ENCODE measurements at places on chromosomes 11 and 22.

DNA sequence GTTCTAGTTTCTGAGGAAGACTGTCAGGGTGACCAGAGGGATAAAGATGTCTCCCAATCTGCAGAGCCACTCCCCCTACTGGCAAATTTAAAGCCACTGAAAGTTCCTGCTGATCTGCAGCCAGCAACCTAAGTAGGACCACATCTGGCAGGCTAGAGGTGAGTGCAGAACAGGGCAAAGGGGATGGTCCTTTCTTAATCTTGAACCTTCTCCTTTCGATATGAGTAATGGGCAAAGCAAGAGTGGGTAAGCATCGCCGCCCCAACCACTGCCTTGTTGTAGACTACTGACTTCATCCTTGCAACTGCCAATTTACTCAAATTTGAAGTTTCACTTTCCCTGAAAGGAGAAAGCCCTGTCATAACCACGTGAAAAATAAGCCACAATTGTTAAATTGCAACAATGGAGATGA lies 30.7 kb downstream of the SCUBE2 start:
- no peak for DNase-seq

GRCh38 chr22:32725369-32725988 lies 76.0 kb upstream of the TIMP3 start:
- no peak for DNase-seq

GRCh38 chr11:107116358-107116757 lies 98.1 kb upstream of the GUCY1A2 start:
- DNase-seq: no peak

DNA sequence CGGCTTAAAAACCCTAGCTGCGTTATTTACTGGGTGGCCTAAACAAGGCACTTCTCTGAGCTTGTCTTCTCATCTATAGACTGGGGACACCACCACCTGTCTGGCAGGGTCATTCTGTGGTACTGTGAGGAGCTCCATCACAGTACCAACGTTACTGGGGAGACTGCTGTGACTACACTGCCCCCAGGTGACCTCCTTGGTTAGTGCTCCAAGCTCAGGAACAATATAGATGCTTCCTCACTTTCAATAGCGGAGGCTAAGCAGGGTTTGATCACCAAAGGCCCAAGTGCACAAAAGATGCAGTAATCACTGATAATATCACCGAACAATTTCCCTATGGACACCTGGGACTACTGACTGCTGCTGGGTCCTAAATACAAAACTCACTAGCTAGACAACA lies 18.8 kb downstream of the PRPF19 start:
- no peak for DNase-seq

DNA sequence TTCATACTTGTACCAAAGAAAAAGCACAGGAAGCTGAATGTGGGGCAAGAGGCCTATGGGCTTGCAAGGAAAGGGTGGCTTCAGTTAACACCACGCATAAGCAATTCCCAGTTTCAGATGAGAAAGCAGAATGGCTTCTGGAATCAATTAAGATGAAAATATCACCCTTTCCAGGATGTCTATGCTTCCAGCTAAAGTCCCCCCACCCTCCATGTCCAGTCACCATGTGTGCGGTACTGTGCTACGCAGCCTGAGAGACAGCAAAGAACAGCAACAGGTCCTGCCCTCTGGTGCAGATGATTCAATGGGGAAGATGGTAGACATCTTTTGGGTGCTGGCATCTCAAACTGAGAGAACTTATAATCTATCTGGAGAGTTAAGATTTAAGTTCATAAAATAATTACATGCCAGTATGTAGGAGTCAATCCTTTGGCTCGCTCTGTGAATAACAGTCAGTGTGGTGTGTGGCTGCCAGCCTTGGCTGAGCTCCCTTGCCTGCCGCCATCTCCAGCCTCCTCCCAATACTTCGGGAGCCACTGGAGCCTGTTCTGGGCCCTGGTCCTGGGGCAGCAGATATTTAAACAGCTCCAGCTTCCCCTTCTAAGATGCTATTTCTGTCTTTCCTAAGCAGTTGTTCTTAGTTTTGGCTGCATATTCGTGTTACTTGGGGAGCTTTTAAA lies 44.5 kb downstream of the ME3 start:
- no peak for DNase-seq

DNA sequence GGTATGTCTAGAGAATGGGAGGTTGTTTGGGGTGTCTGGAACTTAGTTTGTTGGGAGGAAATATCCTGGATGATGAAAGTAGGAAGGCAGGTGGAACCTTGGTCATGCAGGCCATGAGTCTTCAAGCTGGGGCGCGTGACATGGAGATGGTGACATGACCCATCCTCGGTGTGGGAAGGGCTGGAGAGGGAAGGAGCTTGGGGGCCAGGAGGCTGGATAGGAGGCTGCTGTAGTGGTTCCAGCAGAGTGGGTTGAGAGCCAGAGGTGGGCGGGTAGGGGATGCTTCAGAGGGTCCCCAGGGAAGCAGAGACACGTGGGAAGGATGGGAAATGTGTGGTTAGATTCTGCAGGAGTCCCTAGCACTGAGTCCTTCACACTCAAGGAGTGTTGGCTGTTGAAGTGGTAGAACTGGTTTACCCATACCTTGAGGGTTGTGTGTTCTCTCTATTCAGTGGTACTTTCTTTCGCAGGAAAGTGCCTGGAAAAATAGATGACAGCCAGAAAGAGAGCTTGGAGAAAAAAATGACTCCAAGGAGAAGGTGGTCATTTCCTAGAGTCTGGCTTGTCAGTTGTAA lies 56.8 kb downstream of the LDLRAD3 start:
- DNase-seq: no peak

- DNase-seq: no peak
Measured at GRCh38 chr22:44621401-44622146, 80.4 kb upstream of the PRR5 start.

- no peak for DNase-seq
Measured at GRCh38 chr11:16166571-16166970, 189.8 kb downstream of the SOX6 start.

DNA sequence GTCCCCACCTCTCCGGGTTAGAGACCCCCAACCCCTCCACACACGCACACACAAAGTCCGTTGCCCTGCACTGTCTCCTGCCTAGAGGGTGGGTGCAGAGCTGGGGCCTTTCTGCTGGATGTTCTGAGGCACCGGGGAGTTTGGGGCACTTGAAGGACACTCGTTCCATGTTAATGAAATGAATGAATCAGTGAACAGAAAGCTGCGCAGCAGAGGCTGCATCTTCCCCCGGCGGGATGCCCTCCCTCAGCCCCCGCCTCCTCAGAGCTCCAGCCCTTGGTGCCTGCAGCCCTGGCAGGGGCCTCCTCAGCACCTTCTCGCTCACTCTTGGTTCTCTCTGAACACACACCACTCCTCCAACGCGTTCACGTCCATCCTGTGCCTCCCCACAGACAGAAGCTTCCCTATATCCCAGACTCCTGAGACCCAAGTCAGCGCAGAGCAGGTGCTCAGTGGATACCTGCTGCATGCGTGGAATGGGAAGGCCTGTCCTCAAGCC lies 611.9 kb downstream of the TBC1D22A start:
- no peak for DNase-seq

GRCh38 chr11:117919781-117920221 lies 9.4 kb downstream of the TMPRSS13 start:
- no peak for DNase-seq

DNA sequence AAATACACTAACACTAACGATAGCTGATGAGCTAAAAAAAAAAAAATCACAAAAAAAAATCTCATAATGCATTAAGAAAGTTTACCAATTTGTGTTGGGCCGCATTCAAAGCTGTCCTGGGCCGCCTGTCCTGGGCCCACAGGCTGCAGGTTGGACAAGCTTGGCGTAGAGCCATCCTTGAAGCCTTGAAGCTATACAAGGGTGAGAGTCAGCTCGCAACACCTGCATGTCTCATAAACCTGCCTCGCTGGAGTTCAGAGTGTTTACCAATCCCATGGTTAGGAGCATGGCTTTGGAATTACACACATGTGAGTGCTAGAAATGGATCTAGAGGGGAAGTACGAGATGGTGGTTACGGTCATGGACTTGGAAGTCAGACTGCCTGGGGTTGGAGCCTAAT lies 453.7 kb downstream of the INSC start:
- no peak for DNase-seq

DNA sequence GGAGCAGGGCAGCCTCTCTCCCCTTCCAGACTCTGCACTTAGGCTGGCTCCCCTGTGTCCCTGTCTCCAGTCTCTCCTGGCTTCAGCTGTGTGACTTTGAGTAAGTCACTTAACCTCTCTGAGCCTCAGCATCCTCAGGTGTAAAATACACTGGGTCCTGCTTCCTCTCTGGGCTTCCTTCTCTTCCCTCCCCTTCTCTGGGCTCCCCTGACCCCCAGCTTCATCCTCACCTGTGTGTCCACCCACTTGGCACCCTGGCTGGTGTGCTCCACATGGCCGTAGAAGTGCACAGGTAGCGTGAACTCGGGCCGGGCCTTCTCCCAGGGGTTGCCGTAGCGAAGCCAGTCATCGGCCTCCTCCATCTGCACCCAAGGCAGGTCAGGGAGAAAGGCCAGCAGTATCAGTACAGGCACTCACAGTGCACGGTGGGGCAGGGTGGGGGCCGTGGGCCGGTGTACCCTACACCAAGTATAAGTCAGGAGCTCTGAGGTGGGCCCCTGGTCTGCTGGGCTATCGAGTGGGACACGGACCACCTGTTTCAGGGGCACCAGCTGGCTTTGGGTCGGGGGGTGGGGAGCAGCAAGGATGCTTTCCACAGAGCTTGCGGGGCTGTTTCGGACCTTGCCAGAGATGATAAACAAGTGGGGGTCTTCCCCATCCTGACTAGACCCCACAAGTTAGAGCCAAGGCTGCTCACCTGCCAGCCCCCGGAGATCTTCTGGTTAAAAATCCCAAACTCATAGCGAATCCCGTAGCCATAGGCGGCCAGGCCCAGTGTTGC lies 2.0 kb downstream of the PYGM start:
- no peak for DNase-seq

DNA sequence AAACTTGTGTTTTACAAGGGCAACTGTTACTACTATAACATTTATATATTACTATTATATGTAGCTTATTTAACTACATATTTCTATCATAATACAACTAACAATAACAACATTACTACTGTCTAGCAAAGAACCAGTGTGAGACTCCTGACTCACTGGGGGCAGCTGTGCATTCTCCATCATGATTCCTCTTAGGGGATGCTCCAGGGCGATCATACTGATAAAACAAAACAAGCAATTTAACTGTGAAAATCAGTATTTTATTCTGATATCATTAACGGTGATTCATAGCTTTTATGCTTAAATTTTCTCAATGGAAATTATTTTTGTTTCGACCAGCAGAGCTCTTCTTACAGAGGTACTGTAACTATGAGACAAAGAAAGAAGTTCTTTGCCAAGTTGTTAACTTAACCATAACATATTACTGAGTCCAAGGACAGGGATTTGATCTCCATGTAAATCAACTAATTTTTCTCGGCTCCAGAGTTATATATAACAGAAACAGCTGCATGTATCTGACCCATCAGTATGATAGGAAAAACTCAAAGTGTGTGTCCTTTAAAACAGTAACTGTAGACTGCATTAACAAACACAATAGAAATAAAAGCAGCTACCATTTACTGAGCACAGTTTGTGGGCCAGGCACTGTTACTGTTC lies 24.8 kb upstream of the FNBP4 start:
- no peak for DNase-seq

DNA sequence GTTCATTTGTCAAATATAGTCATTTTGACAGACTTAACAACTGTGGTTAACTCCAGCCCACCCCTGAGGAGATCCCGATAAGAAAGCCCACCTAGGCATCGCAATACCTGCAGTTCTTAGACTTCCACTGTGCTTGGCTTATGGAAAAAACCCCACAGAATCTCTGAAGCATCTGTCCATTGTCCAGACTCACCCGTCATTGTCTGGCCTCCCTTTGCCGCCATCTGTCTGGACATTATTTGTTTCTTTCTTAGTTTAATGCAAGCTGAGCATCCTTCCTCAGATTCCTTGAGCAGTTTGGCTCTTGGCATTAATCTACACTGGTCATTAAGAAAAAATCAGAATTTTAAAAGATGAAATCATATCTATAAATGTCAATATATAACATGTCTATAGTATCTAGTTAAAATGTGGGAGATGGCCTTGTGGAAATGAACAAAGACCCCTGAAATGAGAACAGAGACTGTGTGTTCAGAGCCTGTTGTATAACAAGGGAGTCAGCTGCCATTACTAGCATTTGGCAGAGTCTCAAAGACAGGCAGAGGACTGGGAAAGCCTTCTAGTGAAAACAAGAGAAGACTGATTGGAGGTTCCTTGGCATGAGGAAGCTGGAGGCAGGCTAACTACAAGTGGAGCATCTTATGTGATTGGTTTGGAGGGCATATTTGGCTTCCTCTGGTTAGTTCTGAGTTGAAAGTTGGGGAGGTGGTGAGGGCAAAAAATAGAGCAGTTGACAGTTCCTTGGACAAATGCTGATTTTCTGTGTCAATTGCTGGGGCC lies 80.4 kb downstream of the SPON1 start:
- no peak for DNase-seq

GRCh38 chr11:12160231-12160630 lies 49.8 kb downstream of the MICAL2 start:
- no peak for DNase-seq

GRCh38 chr11:19422276-19422675 lies 181.5 kb upstream of the E2F8 start:
- DNase-seq: no peak

- no peak for DNase-seq
Measured at GRCh38 chr11:116424615-116425261, 348.0 kb downstream of the BUD13 start.

GRCh38 chr11:34280945-34281872 lies 76.6 kb downstream of the ABTB2 start:
- DNase-seq: no peak

DNA sequence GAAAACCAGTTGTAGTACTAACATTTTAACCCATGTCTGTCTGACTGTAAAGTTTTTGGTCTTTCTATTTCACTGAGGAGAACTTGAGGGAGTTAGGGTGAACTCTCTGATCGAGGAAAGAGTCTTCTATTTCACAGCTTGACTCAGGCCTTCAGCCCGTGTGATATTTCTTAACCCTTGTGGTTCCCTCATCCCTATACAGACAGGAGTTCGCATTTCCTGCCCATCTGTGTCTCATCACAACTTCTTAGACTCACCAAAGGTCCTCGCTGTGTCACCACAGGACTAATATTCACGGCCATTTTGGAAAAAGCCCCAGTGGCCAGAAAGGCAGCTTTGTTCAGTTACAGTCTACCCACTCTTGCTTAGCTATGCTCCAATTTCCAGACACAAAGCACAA lies 172.8 kb downstream of the FAM181B start:
- no peak for DNase-seq

GRCh38 chr11:64120951-64121569 lies 44.9 kb downstream of the MACROD1 start:
- DNase-seq: no peak
